Activated naive CD8-positive, alpha-beta T cell treated with anti-CD3 and anti-CD28 coated beads, Interleukin-2, amount 50 U/mL, for 24 hours (primary cell): ENCODE measurements at places on chromosomes 1 and 21.

DNA sequence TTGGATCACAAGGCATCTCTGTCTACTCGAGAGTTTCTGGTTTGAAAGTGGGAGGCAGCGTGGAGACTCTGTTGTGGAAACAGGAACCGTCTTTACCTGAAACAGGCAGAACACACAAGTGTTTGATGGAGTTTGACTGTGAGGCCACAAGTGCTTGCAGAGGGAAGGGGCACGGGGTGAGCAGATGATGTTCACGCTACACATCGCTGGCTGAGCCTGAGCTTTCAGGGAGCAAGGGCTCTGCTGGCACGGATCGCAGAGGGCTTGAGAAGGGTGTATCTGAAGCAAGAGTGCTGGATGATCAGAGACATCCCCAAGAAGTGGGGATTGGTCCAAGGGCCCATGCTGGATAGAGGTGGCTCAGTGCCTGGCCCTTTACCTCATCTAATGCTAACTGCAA, 59.3 kb downstream of the IGSF21 start:
- H3K27ac ChIP-seq: no peak overlapping the region
- peaks cover 7% of the 10 kb centered on the region for H3K27me3 ChIP-seq
- H3K4me1 ChIP-seq: no peaks in the 10 kb centered on the region
- DNase-seq: no peak

DNA sequence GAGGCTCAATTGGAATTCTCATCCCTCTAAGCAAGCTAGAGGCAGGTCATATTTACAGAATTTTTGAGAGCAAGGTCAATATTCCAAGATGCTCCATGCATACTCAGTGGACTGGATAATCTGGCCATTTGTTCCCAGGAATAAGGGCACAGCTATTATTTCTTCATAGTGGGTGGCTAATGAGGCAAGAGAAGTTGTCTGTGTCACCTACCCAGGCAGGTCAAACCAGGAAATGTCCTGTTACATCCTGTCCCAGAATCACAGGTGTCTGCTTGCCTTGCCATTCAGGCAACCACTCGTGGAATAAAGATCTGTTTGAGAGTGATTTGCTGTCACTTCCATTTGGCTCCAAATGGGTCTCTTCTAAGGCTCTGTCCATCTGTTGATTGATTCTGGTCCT, 85.2 kb upstream of the ZP4 start:
- H3K27ac ChIP-seq: no peak overlapping the region
- no peaks in the 10 kb centered on the region for H3K27me3 ChIP-seq
- no peaks in the 10 kb centered on the region for H3K36me3 ChIP-seq
- H3K4me1 ChIP-seq: no peaks in the 10 kb centered on the region
- no peak overlapping the region for H3K4me3 ChIP-seq

- DNase-seq: no peak
- H3K36me3 ChIP-seq: no peaks in the 10 kb centered on the region
- H3K4me1 ChIP-seq: peaks cover 37% of the 10 kb centered on the region
- H3K27ac ChIP-seq: no peak overlapping the region
- H3K4me3 ChIP-seq: no peak overlapping the region
Measured at GRCh38 chr1:206832352-206832880, 33.0 kb upstream of the IL20 start.

DNA sequence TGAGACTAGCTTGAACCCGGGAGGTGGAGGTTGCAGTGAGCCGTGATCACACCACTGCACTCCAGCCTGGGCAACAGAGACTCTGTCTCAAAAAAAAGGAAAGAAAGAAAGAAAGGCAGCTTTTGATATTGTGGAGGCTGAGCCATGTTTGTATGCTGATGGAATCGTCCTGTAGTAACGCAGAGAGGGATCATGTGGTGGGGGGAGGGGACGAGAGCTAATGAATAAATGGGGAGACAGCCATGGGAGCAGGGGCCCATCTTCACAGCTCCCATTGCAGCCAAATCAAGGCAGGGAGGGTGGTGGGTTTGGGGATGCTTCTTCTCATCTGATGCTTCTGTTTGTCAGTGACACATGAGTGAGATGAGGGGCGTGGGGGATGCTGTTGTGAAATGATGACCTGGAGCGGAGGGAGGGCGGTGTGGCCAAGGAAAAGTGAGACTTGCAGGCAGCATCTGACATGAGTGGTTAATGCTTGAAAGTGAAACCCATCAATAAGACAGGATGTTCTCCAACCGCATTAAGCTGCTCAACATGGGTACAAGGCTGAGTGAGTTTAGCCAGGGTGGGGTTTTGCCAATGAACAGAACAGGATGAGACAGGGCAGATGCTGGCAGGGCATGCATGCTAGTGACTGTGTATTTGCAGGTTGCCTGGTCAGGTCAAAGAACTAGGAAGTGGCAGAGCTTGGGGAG, 16.7 kb downstream of the SPATA21 start:
- no peaks in the 10 kb centered on the region for H3K27me3 ChIP-seq
- peak overlapping the region; percentile 92 for H3K27ac ChIP-seq
- no peaks in the 10 kb centered on the region for H3K36me3 ChIP-seq
- H3K4me3 ChIP-seq: peak overlapping the region; percentile 63
- peak; percentile 68 for DNase-seq
- H3K4me1 ChIP-seq: peaks cover 39% of the 10 kb centered on the region

GRCh38 chr21:36254106-36254941, 65.7 kb upstream of the MORC3 start:
- peaks cover 18% of the 10 kb centered on the region for H3K36me3 ChIP-seq
- peak overlapping the region; percentile 32 for H3K27ac ChIP-seq
- H3K4me3 ChIP-seq: no peak overlapping the region
- no peaks in the 10 kb centered on the region for H3K27me3 ChIP-seq
- no peak for DNase-seq

DNA sequence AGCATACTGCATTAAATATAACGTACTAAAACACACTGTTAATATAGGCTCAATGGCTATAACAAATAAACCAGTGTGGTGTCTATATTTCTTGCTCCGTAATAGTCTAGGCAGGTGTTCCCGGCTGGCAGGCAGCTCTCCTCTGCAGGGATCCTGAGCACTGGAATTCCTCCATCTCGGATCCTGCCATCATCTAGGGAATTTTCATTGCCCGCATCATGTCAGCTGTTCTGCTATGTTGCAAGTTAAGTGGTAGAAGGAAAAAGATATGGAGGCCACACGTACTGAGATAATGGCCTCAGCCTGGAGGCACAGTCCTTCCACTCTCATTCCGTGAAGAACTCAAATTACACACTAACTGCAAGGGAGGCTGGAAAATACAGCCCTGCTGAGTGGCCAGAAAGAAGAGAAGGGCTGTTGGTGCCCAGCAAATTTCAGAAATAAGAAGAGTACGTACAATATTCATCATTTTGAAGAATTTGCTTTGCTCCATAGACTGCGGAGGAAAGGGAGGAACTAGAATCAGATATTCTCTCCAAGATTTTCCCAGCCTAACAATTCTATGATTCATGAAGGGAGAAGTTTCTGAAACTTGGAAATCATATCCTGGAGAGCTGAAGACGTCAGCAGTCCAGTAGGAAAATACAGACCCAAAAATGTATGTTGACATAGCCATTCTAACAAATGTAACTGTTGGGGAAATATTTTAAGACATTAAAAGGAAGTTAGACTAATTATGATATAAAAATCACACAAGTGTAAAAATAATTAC, 263.3 kb downstream of the MRPL39 start:
- DNase-seq: no peak
- peaks cover 8% of the 10 kb centered on the region for H3K36me3 ChIP-seq
- H3K4me3 ChIP-seq: no peak overlapping the region
- peaks cover 15% of the 10 kb centered on the region for H3K27me3 ChIP-seq

- H3K4me1 ChIP-seq: peaks cover 67% of the 10 kb centered on the region
- peaks cover 67% of the 10 kb centered on the region for H3K36me3 ChIP-seq
- peak overlapping the region; percentile 49 for H3K4me3 ChIP-seq
- peak overlapping the region; percentile 94 for H3K27ac ChIP-seq
Measured at GRCh38 chr21:42002421-42002958, 7.7 kb downstream of the ZBTB21 start.

GRCh38 chr1:31297277-31298247, 730 bp downstream of the ZCCHC17 start:
- no peaks in the 10 kb centered on the region for H3K27me3 ChIP-seq
- H3K27ac ChIP-seq: no peak overlapping the region
- no peak for DNase-seq
- H3K36me3 ChIP-seq: peaks cover 19% of the 10 kb centered on the region

GRCh38 chr1:153938996-153939395, 7.5 kb downstream of the DENND4B start:
- no peak overlapping the region for H3K27ac ChIP-seq
- no peaks in the 10 kb centered on the region for H3K27me3 ChIP-seq
- H3K36me3 ChIP-seq: peaks cover 63% of the 10 kb centered on the region
- no peak for DNase-seq
- peaks cover 8% of the 10 kb centered on the region for H3K4me1 ChIP-seq

- H3K36me3 ChIP-seq: peaks cover 31% of the 10 kb centered on the region
- H3K4me1 ChIP-seq: peaks cover 63% of the 10 kb centered on the region
- peak overlapping the region; percentile 100 for H3K27ac ChIP-seq
- H3K27me3 ChIP-seq: peaks cover 2% of the 10 kb centered on the region
- peak overlapping the region; percentile 85 for H3K4me3 ChIP-seq
Measured at GRCh38 chr21:34886240-34887104, 162.6 kb downstream of the RUNX1 start.

DNA sequence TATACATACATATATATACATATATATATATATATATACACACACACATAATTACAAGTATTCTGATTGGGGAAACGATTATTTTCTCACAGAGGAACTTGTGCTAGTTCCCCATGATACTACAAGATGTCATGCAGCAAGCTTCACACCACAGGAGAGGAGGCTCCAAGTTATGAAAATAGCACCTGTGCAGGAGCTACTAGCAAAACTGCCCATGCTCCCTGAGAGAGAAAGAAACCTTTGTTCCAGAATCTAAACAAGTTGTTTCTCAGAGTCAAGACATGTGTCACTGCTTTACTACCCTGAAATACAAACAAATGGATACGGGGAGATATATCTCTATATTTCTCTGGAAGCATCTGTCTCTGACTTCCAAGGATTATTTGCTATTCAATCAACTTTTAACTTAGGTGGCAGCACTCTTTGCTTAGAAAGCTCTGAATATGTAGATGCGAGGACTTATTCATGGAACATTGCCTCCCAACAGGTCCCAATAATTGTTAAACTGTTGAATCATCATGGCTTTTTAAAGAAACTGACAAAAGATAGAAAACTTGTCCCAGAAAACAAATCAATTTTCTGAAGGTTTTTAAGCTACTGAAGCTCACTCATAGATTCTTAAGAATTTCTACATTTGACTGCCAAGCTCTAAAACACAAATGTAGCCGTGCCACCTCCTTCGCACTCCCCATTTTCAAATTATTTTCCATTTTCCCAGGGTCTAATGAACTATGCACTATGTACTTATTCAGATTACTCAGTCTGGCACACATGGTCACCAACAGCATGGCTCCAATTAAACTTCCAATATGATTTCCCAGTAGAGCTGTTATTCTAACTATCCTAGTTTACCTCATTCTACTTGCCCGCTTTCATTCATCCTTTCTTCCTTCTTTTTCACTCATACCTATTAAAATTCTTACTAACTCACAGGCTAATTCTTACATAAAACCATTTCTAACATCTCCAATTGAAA, 929.1 kb downstream of the LTN1 start:
- no peak for DNase-seq
- H3K4me3 ChIP-seq: no peak overlapping the region
- H3K27ac ChIP-seq: no peak overlapping the region
- no peaks in the 10 kb centered on the region for H3K36me3 ChIP-seq
- H3K27me3 ChIP-seq: no peaks in the 10 kb centered on the region

GRCh38 chr21:35005077-35005476, 44.0 kb downstream of the RUNX1 start:
- no peak for DNase-seq
- no peak overlapping the region for H3K4me3 ChIP-seq
- peaks cover 5% of the 10 kb centered on the region for H3K36me3 ChIP-seq
- no peaks in the 10 kb centered on the region for H3K27me3 ChIP-seq
- H3K4me1 ChIP-seq: peaks cover 79% of the 10 kb centered on the region
- H3K27ac ChIP-seq: peak overlapping the region; percentile 57

DNA sequence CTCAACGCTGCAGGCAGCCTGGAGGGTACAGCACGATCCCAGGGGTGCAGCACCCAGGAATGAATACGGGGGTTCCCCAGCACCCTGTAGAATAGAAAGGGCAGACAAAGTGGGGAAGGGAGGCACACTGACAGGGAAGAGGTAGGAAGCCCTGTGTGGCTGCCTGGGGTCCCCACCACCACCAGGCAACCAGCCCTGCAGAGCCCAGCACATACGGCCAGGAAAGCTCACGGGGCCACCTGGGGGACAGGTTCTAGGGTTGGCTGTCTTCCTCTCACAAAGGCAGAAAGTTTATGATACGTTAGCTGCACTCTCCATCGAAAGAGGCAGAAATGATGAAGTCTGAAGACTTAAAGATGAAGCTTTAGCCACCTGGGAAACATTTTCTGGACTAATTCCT, 52.5 kb downstream of the ARHGEF16 start:
- H3K27ac ChIP-seq: no peak overlapping the region
- no peak for DNase-seq

DNA sequence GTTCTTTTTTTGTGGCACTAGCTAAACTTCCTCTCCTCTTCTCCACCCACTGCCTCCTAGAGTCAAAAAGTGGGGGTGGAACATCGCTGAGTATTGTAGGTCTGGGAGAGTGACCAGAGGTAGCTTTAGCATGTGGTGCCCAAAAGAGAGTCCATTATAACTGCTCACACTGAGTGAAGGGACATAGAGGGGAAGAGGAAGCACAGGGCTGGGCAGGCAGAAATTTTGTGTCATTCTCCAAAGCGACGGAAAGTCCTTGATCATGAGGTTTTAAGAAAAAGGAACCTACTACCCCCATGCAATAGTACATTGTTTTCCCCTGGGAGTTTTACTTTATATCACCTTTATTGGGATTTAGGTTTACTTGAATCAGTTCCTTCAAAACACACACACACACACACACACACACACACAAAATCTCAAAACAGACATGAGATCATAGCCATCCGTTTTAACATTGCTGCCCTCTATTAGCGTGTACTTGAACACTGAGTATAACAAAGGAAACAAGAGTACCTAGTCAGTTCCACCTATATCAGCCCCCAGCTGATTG, 4.1 kb downstream of the CD84 start:
- H3K36me3 ChIP-seq: peaks cover 38% of the 10 kb centered on the region
- no peaks in the 10 kb centered on the region for H3K27me3 ChIP-seq
- no peak for DNase-seq
- H3K27ac ChIP-seq: peak overlapping the region; percentile 97
